ENCODE measurements at places on chromosomes 2 and 18.

- no peak for DNase-seq
These were observed 6.8 kb downstream of the ACTR1B start for GRCh38 chr2:97656905-97657587.

DNA sequence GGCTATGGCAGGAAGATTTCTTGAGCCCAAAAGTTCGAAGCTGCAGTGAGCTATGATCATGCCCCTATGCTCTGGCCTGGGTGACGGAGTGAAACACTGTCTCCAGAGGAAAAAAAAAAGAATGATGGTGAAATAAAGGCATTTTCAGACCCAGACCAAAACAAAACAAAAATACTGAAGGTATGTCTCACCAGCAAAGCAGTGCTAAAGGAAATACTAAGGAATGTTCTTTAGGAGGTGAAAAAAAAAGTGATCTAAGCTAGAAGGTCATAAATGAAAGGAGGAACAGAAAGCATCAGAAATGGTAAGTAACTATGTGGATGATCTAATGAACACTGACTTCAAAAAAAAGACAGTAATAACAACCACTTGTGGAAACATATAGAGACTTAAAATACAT is 18.7 kb downstream of the SS18 start:
- no peak for DNase-seq

DNA sequence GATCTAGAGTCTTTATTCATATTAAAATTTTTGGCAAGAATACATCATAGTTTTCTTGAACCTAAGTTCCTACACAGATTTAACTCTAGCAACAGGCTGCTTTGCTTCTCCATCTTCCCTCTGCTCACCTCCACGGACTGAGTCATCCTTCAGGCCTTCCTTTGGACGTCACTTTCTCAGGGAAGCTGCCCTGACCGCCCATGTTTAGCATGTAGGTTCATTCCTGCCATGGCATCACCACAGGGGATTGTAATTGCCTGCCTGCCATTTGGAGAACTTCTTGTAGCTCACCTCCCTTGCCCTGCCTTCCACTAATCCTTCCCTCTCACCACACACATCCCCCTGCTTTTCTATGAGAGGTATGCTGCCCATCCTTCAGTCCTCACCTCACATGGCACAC is 43.9 kb upstream of the B3GNT2 start:
- no peak for DNase-seq

DNA sequence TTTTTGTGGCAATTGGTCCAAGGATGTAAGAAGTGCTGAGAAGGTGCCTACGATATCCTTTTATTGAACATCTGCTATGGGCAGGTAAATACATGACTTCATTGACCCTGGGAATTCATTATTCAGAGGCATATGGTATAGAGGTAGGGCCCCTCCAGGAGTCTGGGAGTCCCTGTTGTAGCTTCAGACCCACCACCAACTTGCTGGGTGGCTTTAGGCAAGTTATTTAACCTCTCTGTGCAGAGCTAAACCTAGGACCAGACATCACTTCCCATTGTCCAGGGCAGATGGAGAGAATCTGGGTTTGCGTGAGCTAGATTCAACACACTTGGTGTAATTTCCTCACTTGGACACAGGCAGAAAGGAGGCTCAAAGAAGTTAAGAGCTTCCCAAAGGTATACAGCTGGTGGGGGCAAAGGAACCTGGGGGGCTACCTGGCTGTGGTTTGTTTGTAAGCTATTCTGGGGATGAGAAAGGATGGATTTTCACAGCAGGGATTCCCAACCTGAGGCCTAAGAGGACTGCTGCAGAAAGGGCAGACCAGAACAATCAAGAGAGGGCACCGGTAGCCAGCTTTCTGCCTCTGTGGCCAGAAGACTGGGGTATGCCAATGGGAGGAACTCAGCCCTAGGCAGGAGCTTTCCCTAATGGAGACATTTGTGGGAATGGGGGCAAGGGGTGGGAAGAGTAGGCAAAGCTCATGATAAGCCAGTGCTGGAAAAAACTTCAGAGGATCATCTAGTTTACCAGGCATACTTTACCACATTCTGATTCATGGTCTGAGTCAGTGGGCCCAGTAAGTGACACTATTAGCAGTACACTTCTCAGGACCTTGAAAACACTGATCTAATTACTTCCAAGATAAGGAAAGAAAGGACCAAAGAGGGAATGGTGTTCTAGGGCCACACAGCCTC is 102.7 kb upstream of the SMAD2 start:
- no peak for DNase-seq

DNA sequence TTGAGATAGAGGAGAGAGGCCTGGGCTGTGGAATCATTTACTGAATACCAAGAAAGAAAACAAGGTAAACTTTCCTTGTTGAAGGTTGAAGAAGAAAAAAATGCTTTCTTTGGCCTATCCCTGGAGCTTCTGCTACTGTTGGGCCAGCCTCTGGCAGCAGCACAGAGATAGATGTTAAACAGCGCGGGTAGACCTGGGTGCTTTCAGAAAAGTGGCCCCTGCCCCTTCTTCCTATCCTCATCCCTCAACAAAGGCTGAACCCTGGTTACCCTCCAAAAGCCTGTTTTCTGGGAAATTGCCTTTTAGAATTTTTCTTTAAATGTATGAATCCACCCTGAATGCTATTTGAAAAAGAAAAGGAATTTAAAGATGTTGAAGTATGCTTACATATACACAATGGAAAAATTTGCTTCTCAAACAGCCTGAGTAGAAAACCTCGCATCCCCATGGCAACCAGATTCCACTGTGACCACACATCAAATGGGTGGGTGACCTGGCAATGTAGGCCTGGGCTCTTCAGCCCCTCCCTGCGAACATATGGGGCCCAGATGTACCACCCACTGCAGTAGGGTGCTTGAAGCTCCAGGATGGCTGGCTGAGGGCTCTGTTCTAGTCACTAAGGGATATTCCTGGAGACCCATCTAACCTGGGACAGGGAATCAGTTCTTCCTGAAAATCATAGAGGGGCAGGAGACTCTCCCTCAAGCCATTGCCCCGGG is 23.4 kb upstream of the CHRNA1 start:
- no peak for DNase-seq

- DNase-seq, result no peak
These were observed 141.3 kb upstream of the FOSL2 start for GRCh38 chr2:28251337-28251736.

DNA sequence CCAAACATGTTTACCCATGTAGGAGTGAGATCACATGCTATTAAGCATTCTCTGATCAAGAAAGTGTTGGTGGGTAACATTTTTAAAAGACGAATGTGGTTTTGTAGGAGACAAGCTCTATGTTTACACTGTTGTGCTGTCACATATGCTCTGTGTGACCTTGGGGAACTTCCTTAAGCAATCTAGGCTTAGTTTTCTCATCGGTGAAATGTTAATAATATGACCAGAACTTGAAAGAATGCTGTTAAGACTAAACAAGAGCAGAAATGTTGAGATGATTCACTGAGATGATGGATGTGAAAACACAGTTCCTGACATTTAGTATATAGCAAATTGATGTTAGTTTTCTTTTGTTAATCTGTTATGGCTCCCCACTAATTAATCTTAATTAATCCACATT is 860.9 kb upstream of the CNTNAP5 start:
- no peak for DNase-seq

- no peak for DNase-seq
These were observed 678.3 kb downstream of the NYAP2 start for GRCh38 chr2:226077841-226078240.

DNA sequence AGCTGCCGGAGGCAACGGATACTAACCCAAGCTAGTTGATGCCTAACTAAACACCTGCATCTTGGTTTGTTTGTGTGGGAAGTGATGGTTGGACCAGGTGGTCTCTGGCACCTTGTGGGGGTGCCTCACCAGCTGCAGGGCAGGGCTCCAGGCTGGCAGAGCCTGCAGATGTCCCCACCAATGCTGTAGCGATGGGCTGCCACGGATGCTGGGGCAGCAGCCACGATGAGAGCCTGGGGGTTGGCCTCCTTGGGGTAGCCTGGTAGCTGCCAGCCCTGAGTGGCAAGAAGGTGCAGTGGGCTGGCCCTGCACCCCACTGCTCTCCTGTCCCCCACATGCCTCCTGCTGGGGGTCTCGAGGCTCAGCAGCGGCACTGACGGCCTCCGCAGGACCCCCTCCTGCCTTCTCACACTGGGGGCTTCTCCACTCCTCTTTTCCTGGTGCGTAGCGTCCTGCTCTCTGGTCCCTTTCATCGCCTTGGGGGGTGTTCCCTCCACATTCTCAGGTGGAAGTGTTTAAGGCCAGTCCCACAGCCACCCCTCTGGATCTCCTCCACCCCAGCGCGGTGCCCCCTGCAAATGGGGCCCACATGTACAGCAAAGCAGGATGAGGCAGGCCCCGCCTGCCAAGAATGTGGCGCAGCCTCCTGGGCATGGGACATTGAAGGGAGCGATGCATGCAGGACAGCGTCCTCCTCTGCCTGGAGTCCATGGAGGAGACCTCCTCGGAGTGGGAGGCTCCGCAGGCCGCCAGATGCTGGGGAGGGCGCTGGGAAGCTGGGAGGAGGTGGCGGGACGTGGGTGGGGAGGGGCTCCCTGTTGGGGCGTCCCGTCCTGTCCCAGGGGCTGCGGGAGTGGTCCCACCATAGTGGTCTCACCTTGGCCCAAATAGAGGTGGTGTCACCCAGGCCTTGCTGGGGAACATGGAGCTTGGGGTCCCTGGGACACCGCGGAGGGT is 173.1 kb downstream of the ASB1 start:
- no peak for DNase-seq

DNA sequence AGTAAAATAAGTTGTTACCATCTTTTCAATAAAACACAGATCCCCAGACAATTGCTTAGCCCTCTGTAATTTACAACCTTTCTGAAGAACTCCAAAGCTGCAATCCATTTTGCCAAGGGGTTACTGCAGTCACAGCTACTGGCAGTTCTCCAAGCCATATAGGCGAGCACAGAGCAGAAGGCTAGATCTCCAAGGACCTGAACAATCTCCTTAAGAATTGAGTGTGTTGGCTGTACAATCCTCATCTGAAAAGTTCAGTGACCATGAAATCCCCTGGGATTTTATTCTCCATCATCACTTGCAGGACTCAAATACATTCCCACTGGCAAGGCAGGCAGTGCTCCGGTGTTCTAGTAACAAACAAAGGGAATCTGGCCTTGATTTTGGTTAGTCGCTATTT is 103.9 kb upstream of the LRP1B start:
- no peak for DNase-seq

GRCh38 chr18:72544092-72544886 is at the start of gene CBLN2:
Gene CBLN2, minus strand, starts transcription at chr18:72544342. Its CDS starts 2,182 bp downstream, at chr18:72542160.
- DNase-seq, result peak; percentile 44

DNA sequence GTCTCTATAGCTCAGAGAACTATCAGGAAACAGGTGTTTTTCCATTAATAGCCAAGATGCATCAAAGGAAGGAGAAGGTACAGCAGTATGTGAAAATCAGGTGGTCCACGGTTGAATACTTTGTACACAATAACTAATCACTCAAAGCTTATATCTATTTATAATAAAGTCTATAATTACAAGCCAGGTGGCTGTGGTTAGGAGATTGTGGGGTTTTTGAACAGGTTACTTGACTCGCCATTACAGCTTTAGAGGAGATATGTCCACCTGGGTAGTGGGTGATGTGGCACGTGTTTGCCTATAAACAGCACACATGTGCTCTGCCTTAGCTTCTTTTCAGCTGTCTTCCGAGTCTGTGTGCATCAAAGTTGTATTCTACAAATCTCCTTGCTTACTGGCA is 892.2 kb upstream of the ZEB2 start:
- DNase-seq, result no peak

- DNase-seq, result no peak
These were observed 155.4 kb downstream of the NRP2 start for GRCh38 chr2:205837663-205838062.

- DNase-seq, result peak; percentile 86
These were observed 144.6 kb upstream of the SPRED2 start for GRCh38 chr2:65576861-65577601.

DNA sequence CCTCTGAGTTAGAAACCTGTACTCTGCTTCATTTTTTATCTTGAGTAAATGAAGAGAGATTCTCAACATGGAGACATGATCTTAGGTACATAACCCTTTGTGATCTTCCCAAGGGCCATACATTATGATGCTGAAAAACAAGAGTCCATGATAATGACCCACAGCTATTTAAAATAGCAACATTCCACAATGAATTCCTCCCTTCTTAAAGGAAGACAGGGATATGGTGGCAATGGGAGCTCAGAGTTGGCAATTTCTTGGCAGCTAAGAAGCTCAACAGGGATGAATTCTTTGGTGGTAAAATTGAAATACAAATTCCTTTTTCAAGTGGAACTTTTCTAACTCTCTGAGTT is 638.5 kb downstream of the CNTNAP5 start:
- no peak for DNase-seq

GRCh38 chr18:9574473-9575115 is 39.8 kb downstream of the PPP4R1 start:
- DNase-seq, result no peak

Measured in SW 1271 (cell line).